Hippocampal formation (tissue), 2 donors: ENCODE measurements at places on chromosomes 2 and 18.
A peak's percentile ranks its signal among the peaks of the same experiment; 100 is the strongest.

DNA sequence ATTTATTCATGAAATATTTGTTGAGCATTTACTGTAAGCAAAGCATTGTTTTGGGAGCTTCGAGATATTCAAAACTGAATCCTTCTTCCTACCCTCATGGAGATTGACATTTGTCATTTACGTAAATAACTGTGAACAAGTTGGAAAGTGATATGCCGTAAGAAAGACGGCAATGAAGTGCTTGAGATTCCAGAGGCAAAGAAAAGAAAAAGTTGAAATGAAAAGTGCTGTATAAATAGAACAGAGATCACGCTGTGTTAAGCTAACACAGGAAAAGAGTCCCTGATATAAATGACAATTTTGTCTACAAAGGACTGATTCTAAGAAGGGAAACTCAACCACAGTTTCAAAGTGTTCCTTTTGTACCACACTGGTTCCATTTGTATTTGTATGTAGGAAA lies 1.8 kb downstream of the CHRNA1 start:
- no peak for DNase-seq

DNA sequence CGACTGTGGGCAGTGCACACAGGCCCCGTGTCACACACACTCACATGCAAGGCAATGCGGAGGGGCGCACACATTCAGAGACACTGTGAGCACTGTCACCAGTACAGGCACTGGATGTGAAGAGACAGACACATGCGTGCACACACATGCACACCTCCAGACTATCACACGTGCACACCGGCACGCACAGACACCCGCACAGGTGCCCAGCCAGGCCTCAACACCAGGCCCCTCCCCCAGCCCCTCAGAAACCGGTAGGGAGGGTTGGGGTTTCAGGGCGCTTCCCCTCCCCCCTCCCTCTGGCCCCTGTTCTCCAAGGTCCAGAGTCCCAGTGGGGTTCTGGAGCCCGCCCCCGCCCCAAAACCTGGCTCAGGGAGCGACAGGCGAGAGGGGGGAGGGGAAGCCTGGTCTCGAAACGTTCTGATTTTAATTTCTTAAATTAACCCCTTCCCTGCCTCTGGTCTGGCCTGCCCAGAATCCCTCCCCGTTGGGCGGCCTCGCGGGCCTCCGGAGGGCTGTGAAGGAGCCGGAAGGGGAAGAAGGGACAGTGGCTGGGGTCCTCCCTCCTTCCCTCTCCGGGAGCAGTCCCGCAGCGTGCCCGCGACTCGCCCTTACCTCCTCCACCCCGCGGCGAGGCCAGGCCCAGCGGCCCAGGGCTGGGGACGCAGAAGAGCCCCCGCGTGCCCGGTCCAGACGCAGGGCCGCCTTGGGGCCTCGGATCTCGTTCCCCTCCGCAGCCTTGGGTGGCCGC lies 558 bp downstream of the FBXO41 start:
- DNase-seq, result no peak

DNA sequence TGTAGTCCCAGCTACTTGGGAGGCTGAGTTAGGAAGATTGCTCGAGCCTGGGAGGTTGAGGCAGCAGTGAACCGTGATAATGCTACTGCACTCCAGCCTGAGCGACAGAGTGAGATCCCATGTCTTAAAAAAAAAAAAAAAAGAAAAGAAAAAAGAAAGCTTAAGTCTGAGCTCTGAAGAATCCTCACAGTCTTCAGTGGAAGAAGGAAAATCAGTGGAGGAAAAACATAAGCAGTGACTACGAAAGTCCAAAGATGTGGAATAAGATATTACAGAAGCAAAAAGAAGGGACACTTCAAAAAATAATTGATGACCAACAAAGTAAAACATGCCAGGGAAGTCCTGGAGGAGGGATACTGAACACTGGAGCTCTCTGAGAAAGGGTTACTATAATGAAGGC lies 2.8 kb upstream of the PCGF1 start:
- DNase-seq, result no peak

- no peak for DNase-seq
These were observed 242.4 kb upstream of the GALNT5 start for GRCh38 chr2:157015015-157015575.

DNA sequence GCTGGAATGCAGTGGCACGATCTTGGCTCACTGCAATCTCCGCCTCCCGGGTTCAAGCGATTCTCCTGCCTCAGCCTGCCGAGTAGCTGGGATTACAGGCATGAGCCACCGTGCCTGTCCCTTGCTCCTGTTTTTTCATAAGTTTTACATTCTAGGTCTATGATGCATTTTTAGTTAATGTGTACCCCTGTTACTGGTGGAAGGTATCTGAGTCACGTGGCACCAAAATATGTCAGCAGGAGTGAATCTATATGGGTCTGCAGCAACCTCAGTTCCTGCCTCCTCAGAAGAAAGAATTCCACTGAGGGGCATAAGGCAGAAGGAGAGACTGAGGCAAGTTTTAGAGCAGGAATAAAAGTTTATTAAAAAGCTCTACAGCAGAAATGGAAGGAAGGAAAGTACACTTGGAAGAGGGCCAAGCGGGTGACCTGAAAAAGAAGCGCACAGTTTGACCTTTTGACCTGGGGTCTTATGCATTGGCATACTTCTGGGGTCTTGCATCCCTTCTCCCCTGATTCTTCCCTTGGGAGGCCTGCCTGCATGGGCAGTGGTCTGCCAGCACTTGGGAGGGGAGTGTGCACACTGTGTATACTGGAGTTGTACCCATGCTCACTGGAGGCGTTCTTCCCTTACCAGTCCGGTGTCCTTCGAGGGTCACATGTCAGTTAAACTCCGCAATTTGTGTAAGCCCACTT lies 1.1 kb upstream of the MFSD2B start:
- no peak for DNase-seq

DNA sequence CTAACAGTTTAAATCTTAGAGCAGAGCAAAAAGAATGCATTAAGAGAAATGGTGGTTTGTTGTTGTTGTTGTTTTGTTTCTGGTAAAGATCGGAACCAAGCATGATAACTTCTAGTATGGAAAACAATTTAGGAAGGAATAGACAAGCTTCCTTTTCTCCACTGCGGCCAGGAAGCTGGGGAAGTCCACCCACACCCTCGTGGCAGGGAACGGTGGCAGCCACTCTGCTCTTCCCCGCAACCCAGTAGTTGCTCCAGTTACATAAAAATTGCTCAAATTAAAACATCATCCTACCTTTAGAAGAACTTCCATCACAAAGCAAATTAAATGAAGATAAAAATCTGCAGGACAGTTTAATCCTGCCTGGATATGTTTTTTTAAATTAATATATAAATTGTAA lies 113.0 kb downstream of the RBMS1 start:
- DNase-seq, result no peak

- DNase-seq, result no peak
These were observed 25.6 kb upstream of the WIPF1 start for GRCh38 chr2:174623106-174623637.

- no peak for DNase-seq
These were observed 1354.9 kb upstream of the TMEFF2 start for GRCh38 chr2:193549661-193550060.

GRCh38 chr18:70139138-70139537 lies 66.3 kb downstream of the RTTN start:
- peak; percentile 86 for DNase-seq

DNA sequence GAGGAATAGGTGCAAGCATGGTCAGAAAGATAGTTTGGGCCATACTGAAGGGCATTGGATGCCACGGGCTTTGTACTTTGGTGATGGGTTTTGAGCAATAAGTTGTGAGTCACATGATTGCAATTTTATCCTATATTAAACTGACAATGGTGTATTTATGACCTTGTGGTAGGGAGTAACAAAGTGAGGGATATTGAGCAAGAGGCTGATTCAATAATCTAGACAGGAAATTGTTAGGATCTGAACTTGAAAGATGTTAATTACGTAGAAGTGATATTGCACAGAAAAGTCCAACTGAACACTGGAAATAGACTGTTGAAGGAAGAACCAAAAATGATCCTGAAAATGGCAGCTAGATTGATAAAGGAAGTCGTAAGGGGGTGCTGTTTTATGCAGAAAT lies 46.6 kb upstream of the TCF4 start:
- DNase-seq, result no peak

- DNase-seq, result peak; percentile 47
These were observed 19.4 kb upstream of the RNF138 start for GRCh38 chr18:32072321-32072720.

GRCh38 chr2:159283529-159283928 lies 3.0 kb downstream of the WDSUB1 start:
- DNase-seq, result no peak

GRCh38 chr2:202624133-202624532 lies 10.6 kb upstream of the FAM117B start:
- DNase-seq, result no peak

DNA sequence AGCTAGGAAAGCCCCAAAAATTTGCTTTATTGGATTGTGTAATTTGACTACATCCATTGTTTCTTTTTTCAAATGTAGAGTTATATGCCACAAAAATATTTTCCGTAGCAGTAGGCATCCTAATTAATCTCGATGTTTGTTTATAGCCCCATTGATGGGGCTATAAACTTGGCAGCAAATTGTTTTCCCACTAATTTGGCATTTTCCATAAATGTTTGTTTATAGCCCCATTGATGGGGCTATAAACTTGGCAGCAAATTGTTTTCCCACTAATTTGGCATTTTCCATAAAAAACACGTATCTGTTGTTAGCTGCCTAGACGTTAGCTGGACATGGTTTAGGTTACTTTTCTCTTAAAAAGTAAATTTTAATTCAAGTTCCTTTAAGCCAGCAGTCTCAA lies 23.8 kb downstream of the MSH2 start:
- DNase-seq, result no peak

DNA sequence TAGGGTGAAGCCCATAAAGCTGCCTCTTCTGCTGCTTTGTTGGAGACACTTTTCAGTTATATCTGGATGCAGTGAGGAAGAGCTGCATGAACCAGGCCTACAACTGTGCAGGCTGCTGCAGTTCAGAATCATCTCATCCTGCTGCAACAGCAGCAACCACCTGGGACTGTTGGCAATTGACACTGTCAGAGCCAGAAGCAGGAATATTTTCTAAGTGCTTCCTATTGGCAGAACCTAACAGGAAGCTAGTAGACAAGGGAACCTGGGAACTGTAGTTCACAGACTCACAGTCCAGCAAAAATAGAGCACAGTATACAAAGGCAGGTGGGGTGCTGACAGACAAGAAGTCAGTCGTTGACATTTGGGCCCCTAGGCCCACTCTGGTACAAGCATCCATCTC lies 452.9 kb upstream of the SPRED2 start:
- DNase-seq, result no peak

GRCh38 chr2:170928036-170928823 lies 823 bp upstream of the GORASP2 start:
- DNase-seq, result no peak

- DNase-seq, result no peak
These were observed 36.0 kb downstream of the GULP1 start for GRCh38 chr2:188327518-188328213.

DNA sequence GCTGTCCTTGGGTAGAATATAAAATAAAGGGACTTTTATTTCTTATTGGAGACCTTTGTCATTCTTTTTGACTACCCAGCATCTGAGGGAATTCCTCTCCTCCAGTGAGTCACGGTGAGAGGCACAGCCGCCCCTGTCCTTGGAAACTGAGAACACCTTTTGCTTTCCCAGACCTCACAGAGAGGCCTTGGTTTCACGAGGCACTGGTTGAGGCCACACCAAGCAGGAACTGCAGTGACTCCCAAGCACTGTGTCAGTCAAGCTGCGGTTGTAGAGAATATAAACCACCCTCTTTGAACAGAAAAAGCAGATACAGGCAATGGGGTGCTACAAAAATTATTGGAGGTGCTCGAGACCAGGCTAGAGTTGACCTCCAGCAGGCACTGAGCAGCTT lies 16.4 kb downstream of the PRKAG3 start:
- DNase-seq, result no peak

GRCh38 chr18:47265197-47265596 lies 13.7 kb upstream of the SKOR2 start:
- no peak for DNase-seq

GRCh38 chr18:24726727-24727492 lies 266.5 kb downstream of the HRH4 start:
- peak; percentile 72 for DNase-seq

DNA sequence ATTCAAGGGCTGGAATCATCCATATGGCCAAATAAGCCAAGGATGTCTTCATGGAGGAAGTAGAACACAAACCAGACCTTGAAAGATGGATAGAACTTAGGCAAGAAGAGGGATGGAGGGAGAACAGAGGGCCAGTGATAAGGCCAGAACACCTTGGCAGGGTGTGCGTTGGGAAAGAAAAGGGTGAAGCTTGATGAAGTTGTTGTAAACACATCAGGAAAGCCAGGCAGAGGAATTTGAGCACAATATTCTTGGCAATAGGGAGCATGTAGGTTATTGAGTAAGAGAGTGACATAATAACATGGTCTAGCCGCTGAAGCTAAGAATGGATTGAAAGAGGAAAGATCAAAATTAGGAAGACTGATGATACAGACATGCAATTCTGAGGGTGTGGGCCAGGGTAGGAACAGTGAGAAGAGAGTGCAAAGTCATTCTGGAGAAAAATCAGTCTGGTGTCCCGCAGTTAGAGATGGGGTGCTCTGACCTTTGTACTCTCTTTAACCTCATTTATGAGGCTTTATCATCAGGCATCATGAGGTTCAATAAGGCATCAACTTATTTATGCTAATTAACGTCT lies 41.0 kb downstream of the SLC14A2 start:
- DNase-seq, result no peak

- no peak for DNase-seq
These were observed 43.8 kb downstream of the CDH19 start for GRCh38 chr18:66560094-66560493.

GRCh38 chr2:70143314-70144150 lies 47.3 kb downstream of the C2orf42 start:
- DNase-seq, result no peak

GRCh38 chr2:18498531-18498930 lies 61.9 kb downstream of the RDH14 start:
- DNase-seq, result no peak

DNA sequence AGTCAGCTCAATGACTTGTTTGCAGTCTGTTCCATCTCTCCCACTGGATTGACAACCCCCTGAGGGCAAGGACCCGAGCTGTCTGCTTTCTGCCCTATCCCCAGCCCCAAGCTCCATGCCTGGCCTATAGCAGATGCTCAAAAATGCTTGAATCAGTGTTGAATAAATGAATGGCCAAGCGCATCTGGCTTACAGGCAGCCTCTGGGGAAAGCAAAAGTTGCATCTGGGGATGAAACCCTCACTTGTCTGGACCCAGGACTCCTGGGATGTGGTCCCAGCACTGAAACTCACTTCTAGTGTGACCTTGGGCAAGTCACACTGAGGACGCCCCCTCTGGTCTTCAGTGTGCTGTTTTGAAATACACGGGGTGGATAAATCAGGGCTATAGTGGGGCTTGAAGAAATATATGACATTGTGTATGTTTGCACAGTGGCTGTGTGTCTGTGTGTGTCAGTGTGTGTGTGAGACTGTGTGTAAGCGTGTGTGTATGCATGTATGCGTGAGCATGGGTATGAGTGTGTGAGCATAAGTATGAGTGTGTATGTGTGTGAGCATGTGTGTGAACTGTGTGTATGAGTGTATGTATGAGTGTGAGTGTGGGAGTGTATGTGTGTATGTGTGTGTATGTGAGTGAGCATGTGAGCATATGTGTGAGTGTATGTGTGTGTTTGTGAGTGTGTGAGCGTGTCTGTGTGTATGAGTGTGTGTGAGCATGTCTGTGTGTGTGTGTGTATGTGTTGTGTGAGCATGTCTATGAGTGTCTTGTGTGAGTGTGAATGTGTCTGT lies 27.8 kb upstream of the TNS1 start:
- no peak for DNase-seq
